ENCODE measurements at places on chromosomes 16 and 17.

GRCh38 chr17:38343608-38344419 lies at the start of gene GPR179:
TSS of gene GPR179 (minus strand) at chr17:38343956. CDS start at chr17:38343789, 167 bp downstream.
- DNase-seq: no peak

GRCh38 chr17:77036841-77037381 lies 103.9 kb upstream of the SEC14L1 start:
- no peak for DNase-seq

DNA sequence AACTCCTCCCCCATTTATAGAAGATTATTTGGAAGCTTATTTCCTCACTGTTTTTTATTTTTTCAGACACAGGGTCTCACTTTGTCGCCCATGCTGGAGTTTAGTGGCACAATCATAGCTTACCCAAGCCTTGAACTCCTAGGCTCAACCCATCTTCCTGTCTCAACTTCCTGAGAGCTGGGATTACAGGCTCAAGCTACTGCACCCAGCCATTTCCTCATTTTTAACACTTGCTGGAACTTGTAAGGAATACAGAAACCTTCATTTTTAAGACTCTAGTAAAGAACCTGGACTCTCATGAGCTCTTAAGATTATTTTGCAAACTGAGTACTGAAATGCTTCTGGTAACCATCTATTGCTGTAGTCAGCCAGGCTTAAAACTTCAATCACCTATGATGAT lies 29.9 kb downstream of the KANSL1 start:
- DNase-seq: no peak

GRCh38 chr17:72471296-72471695 lies 350.5 kb downstream of the SOX9 start:
- no peak for DNase-seq

DNA sequence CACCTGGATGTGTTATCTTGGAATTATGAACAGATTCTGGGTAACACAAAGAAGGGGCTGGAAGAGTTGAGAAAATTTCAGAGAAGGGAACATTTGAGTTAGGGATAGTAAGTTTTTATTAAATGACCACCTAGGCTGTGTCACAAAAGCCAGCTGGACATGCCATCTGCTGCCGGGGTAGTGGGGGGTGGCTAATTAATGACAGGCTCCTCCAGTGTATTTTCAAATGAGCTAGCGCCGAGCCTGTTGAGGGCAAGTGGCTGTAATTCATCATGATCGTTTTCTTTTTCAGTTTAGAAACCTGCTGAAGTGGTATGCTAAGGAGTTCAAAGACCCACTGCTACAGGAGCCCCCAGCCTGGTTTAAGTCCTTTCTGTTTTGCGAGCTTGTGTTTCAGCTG lies 6.2 kb downstream of the TMEM97 start:
- no peak for DNase-seq

DNA sequence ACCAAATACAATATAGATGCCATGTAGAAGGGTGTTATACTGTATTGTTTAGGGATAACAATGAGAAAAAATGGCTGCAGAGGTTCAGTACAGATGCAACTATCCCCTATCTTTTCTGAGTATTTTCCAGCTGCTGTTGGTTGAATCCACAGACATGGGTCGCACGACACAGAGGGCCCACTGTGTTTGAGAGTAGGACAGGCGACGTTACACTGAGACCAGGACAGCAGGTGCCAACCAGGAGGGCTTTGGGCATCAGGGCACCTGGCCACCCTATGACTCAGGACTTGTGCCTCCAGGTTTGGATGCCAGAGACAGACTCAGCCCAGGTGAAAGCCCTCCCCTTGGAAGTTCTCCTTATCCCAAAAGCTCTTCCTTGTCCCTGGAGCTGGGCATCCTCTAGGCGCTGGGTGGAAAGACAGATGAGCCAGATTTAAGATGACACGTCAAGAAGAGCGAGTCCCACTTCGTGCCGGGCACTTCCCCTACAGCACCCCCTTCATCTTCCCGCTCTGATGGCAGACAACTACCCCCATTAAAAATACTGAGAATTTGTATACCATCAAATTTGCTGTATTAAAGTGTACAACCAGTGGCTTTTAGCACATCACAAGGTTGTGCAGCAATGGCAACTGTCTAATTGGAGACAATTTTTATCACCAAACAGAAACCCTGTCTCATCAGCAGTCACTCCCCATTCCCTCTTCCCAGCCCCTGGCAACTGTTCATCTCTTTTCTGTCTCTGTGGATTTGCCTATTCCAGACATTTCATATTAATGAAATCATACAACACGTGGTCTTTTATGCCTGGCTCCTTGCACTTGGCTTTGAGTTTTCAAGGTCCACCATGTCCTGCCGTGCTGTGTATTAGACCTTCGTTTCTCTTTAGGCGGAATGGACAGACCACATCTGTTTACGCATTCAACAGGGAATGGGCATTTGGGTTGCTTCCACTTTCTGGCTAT lies 30.6 kb downstream of the TNFRSF13B start:
- DNase-seq: no peak

GRCh38 chr16:81642107-81642436 lies 137.0 kb upstream of the PLCG2 start:
- DNase-seq: no peak

DNA sequence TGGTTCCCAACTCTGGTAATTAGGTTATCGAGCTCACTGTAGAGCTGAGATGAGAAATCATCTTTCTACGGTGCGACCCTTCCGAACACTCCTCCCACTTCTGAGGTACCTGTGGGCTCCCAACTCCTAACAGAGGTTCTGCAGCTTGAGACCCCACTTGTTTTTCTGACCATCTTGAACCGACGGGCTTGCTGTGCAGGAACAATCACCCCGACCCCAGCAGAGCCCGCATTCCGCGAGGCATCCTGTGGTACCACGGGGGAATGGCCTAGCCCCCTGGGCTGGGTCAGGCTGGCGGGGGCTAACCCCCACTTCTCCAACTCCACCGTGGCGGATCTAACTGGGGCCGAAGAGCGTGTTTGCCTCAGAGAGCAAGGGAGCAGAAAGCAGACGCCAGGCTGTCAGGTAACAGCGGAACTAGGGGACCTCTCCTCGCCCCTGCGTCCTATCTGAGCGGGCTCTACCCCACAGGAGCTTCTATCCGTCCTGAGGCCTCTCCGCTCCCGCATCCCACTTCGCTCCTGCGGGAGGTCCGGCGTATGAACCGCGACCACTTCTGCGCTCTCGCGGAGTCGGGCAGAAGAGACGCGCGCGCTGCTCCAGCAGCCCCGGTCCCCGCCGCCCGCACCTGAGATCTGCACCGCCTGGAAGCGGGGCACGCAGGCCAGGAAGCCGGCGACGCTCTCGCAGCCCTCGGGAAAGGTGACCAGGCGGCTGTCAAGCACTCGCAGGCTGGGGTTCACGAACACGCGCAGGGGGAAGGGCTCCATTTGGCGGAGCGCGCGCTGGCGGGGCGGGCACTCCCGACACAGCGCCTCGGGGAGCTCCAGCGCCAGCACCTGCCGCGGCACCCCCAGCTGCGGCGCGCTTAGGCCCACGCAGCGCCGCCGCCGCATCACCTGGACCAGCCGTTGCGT lies 761 bp downstream of the PDF start:
- DNase-seq: no peak

DNA sequence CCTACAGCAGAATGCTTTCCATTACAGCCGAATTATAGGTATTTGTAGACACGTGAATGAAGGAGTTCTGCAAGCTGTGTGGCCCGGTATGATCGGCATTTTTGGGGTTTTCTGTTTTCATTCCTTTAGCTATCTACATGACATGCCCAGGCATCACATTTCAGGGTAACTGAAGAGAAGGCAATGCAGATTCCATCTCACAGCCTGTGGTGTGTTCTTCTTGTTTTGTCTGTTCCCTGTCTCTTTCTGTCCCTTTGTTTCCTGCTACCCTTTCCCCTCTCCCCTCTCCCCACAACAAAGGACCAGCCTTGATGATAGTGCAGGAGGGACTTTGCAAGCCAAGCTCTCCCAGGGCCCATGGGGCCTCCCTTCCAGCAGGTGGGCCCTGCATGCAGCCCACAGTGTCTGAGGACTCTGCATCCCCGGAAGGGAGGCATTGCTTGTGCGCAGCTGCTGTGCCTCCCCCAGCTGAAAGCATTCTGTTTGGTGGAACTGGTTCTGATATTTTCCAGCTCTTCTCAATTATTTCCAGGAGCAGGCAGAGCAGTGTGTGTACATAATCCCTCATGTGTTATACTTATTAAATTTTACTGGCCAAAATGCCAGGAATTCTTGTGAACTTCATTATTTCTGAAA lies 207.4 kb downstream of the RPTOR start:
- DNase-seq: no peak

DNA sequence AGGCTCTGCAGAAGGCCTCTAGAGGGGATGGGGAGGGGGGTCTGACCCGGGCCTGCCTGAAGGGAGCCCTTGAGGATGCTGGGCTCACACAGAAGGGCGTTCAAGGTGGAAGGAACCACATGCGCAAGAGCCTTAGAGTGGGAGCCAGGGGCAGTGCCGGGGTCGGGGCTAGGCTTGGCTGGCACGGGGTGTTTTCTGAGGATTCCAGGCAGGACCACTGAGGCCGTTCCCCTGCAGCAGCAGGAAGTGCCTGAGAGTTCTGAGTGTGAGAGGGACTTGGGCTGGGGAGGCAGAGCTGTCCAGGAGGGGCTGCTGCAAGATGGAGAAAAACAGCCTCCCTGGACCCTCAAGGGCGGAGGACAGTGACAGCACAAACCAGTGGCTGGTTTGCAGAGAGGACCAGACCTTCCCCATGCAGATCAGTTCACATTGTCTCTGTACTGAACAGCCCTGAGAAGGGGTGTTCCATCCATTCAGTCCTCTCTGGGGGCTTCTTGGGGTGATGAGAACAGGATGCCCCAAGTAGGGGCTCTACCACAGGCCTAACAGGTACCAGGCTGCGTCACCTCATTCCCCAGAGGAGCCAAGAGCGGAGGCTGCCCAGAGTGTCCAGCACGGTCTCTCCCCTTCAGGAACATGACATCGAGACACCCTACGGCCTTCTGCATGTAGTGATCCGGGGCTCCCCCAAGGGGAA lies 3.4 kb downstream of the NDRG4 start:
- no peak for DNase-seq

DNA sequence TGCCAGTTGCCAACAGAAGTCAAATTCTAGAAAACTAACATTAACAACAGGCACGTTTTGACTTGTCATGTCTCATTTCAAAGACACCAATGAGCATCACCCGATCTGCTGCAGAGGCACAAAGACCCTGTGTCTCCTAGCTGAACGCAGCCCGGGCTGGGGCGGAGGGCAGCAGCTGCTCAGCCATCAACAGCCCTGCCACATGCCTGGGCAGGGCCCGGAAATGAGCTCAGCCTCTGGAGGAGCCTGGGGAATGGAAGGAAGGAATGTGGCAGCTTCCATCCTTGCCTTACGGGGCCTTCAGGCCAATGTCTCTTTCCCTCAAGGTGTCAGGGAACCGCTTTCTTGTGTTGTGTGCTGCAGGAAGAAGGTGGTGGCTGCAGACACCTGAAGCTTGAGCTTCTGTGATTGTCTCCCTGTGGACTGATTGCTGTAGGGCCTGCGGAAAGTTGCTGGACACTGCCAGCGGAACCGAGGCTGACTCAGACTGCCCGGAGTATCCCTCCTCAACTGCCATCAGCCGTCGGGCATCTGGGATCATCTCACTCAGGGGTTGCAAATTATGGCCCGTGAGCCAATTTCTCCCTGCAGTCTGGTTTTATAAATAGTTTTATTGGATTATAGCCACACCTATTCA lies 7.3 kb downstream of the CDH13 start:
- DNase-seq: no peak

GRCh38 chr16:48291303-48291702 lies 44.0 kb upstream of the ABCC11 start:
- DNase-seq: no peak

- no peak for DNase-seq
Observed at GRCh38 chr17:31311526-31311925, 2.3 kb downstream of the EVI2B start.

GRCh38 chr17:39271546-39271945 lies 45.8 kb upstream of the STAC2 start:
- no peak for DNase-seq

DNA sequence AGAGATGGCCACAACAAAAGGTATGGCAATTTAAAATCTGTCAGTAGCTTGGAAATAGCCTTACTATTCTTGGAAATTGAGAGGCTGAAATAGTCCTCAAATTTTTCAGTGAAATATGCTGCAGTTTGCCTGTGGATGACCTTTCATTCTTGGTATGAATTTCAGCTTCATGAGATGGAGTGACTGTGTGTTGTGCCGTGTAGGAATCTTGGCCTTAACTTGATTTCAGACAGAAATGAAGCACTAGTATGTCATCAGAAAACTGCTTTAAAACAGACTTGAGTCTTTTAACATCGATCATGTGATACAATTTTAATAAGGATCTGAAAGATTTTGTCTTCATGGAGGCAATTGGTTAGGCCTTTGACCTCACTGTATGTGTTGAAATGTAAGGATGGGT lies 247.2 kb downstream of the CNTNAP4 start:
- no peak for DNase-seq

- no peak for DNase-seq
Observed at GRCh38 chr17:34719569-34719968, 140.2 kb downstream of the TMEM132E start.

DNA sequence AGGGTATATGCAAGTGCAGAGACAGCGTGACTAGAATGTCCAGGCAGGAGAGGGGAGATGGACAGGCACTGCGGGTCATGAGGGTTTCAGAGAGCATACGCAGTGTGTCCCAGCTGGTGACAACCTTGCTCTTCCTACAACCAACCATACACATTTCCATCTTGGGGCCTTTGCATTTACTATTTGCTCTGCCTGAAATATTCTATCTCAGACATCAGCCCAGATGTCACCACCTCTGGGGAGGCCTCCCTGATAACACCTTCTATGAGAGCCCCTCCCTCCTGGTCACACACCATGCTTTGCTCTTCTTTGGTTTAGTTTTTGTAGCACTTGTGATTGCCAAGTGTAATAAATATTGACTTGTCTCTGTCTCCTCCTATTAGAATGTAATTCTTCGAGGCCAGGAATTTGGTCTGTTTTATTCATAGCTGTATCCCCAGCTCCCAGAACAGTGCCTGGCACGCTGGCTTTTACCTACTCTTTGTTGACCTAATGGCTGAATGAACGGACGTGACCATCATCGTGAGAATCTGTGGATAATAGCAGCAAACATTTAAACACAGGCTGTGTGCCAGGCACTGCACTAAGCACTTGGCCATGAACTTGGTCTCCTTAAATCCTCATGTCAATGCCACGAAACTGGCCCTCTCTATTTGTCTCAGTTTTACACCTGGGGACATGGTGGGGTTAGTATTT lies 51.9 kb downstream of the PLCG2 start:
- DNase-seq: no peak

DNA sequence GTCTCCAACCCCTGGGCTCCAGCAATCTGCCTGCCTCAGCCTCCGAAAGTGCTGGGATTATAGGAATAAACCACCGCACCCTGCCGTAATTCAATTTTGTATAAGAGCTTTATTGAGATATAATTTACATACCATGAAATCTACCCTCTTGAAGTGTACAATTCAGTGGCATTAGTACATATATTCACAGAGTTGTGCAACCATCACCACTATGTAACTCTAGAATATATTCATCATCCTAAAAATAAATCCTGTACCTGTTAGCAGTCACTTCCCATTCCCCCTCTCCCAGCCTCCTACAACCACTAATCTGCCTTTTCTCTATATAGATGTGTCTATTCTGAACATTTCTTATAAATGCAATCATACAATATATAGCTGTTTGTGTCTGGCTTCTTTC lies 26.1 kb downstream of the TOM1L2 start:
- no peak for DNase-seq

- no peak for DNase-seq
Observed at GRCh38 chr17:66689221-66689620, 145.7 kb upstream of the CACNG5 start.

GRCh38 chr17:76036497-76037261 lies 9.6 kb upstream of the EVPL start:
- DNase-seq: no peak

Data from CD4-positive, alpha-beta T cell treated with Interleukin-10 for 1 hour (primary cell).